ENCODE measurements at places on chromosomes 4 and X. TPM values are rescaled to one million over a fixed set of nuclear protein-coding genes. Genes with fewer than 3 reads are reported as not detected.

ENAM gene
- polyA plus RNA-seq = not detected

CRLF2 gene
- polyA plus RNA-seq = not detected

PPP3CA gene
- polyA plus RNA-seq = 10.6 TPM

CCDC158 gene
- 0.06 TPM for polyA plus RNA-seq

UGT2B7 gene
- not detected for polyA plus RNA-seq

SPANXD gene
- polyA plus RNA-seq = not detected

PSAPL1 gene
- polyA plus RNA-seq = 5.9 TPM

FAM149A gene
- polyA plus RNA-seq = 14.1 TPM
